Heart left ventricle (tissue), 16 donors: ENCODE measurements at places on chromosomes 3 and 15.
A peak's percentile ranks its signal among the peaks of the same experiment; 100 is the strongest.

- no peaks in the 10 kb centered on the region for H3K4me1 ChIP-seq
- no peaks in the 10 kb centered on the region for H3K36me3 ChIP-seq
- no peak overlapping the region for H3K27ac ChIP-seq
- H3K27me3 ChIP-seq = no peaks in the 10 kb centered on the region
- H3K4me3 ChIP-seq = no peak overlapping the region
- no peak for DNase-seq
Observed at GRCh38 chr15:30650012-30650929, 24.3 kb downstream of the ARHGAP11B start.

GRCh38 chr15:58269455-58270414, 131.6 kb downstream of the AQP9 start:
- no peaks in the 10 kb centered on the region for H3K4me1 ChIP-seq
- no peaks in the 10 kb centered on the region for H3K36me3 ChIP-seq
- no peak overlapping the region for H3K4me3 ChIP-seq

DNA sequence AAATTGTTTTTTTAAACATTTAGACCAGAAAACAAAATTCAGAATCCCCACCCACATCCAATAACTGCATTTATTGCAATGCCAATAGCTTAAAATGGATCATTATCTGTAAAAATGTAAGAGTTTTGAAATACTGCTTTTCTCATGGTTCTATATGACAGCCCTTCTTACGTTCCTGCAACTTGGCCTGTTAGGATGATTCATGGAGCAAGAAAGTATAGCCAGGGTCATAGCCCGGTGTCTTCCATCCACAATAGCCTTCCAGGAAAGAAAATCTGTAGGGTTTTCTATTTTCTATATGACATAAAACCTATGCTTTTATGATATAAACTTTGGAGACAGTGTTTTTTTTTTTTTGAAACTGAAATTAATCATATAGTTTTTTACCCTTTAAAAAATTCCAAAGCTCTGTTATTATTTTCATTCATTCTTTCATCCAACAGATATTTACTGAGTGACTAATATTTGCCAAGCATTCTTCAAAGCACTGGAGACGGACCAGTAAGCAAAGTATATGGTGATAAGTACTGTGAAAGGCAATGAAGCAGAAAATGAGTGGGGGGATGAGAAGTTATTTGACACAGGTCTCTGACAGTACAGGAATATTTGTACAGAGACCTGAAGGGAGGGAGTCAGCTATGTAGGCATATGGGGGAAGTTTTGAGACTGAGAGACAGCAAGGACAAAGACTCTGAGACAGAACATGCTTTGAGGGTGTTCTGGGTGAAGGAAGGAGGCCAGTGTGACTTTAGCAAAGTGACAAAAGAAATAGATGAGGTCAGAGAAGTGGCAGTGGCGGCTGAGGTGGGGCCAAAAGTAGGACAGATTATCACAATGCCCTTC, 29.0 kb upstream of the SLC2A2 start:
- no peaks in the 10 kb centered on the region for H3K36me3 ChIP-seq
- no peaks in the 10 kb centered on the region for H3K27me3 ChIP-seq
- H3K27ac ChIP-seq = no peak overlapping the region
- no peaks in the 10 kb centered on the region for H3K4me1 ChIP-seq
- H3K4me3 ChIP-seq = no peak overlapping the region

- no peaks in the 10 kb centered on the region for H3K36me3 ChIP-seq
- H3K4me1 ChIP-seq = peaks cover 21% of the 10 kb centered on the region
- no peaks in the 10 kb centered on the region for H3K27me3 ChIP-seq
- DNase-seq = peak; percentile 78
Observed at GRCh38 chr3:126523745-126524428, at the start of gene CHST13. Gene CHST13, plus strand, starts transcription at chr3:126524155. Its CDS starts 178 bp downstream, at chr3:126524333.

GRCh38 chr3:87359826-87360225, 83.4 kb upstream of the POU1F1 start:
- no peaks in the 10 kb centered on the region for H3K4me1 ChIP-seq
- no peak overlapping the region for H3K4me3 ChIP-seq
- no peaks in the 10 kb centered on the region for H3K27me3 ChIP-seq
- no peaks in the 10 kb centered on the region for H3K36me3 ChIP-seq
- DNase-seq = no peak
- H3K27ac ChIP-seq = no peak overlapping the region

DNA sequence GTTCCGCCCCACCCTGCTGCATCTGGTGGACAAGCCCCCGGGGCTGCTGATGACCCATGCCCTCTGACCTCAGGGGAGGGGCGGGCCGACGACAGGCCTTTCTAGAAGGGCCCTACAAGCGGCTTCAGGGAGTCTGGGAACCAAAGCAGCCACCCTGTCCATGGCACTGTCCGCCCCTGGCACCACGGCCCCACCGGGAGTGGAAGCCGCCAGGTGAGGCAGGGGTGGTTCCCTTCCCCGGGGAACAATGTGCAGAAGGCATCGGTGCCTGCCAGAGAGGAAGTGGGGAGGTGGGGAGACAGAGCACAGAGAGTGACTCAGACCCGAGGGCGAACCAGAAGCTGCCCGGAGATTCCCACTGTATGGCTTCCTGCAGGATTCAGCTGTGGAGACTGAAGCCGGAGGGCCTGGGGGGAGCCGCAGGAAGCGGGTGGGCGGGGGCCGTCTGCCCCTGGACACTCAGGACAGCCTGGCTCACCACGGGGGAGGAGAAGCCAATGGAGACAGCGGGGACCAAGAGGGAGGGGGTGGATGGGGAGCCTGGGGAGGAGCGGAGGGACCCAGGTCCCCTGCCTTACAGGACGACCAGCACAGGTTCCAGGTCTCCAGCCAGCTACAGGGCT, 134.0 kb downstream of the TPRA1 start:
- H3K36me3 ChIP-seq = no peaks in the 10 kb centered on the region
- H3K27ac ChIP-seq = no peak overlapping the region

GRCh38 chr3:154728285-154728684, 298.3 kb upstream of the GPR149 start:
- no peak overlapping the region for H3K27ac ChIP-seq
- H3K4me1 ChIP-seq = no peaks in the 10 kb centered on the region
- H3K27me3 ChIP-seq = no peaks in the 10 kb centered on the region
- no peak for DNase-seq
- H3K4me3 ChIP-seq = no peak overlapping the region

DNA sequence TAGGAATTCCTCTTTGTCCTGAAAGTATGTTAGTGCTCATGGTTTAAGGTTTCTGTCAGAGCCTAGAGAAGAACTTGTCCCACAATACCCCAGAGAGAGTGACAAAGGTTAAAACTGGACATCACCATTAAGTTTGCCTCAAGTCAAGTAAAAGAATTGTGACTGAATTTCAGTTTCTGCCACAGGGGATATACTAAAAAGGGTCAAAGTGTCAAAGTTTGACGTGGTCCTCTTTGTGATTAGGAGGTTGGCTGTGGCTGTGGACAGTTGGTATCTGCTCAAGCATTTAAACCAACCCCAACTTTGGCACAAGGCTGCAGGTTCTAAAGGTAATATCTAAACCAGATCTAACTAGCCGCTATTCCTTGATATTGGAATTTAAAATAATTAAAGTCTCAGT, 26.1 kb downstream of the FMN1 start:
- H3K27ac ChIP-seq = no peak overlapping the region
- no peak overlapping the region for H3K4me3 ChIP-seq
- no peaks in the 10 kb centered on the region for H3K27me3 ChIP-seq
- no peaks in the 10 kb centered on the region for H3K4me1 ChIP-seq
- H3K36me3 ChIP-seq = no peaks in the 10 kb centered on the region

DNA sequence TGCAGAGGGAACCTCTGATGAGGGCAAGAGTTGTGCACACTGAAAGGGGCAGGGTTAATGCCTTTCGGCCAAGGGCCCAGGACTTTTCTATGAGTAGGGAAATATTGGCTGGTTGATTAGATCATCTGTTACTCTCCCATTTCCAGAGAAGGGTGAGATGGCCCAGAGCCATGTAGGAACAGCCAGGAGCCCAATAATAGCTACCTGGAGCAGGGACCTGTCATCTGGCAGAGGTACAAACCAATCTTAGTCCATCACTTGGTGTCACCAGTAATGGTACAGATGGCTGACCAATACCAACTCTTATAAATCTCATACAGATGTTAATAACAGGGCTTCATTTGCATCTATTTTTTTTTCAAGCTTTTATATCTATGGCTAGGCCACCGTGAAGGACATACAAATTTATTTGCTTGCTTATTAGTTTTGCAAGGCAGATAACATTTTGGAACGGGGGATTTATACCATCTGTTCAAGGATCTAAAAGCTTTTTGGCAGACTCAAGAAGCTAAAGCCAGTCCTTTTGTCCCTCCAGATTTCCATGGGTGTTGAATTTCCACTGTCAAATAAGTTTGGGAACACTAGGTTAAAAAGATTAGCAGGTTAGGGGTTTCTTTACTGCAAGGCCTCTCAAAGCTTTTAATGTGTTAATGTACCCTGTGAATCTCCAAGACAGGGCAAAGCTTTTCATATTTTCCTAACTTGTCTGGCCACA, 79.3 kb downstream of the TNIK start:
- no peak overlapping the region for H3K27ac ChIP-seq
- no peaks in the 10 kb centered on the region for H3K36me3 ChIP-seq
- no peaks in the 10 kb centered on the region for H3K27me3 ChIP-seq
- DNase-seq = no peak
- H3K4me1 ChIP-seq = peaks cover 5% of the 10 kb centered on the region

DNA sequence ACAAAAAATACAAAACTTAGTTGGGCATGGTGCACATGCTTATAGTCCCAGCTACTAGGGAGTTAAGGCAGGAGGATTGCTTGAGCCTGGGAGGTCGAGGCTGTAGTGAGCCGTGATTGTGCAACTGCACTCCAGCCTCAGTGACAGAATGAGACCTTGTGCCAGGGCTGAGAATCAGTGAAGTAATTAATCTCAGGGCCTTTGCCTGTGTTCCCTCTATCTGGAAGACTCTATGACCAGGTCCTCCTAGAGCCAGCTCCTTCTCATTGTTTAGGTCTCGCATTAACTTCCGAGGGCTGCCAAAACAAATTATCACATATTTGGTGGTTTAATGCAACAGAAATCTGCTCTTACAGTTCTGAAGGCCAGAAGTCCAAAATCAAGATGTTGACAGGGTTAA, 41.4 kb upstream of the FLNB start:
- H3K27ac ChIP-seq = no peak overlapping the region
- no peaks in the 10 kb centered on the region for H3K36me3 ChIP-seq
- peaks cover 10% of the 10 kb centered on the region for H3K4me1 ChIP-seq
